Stimulated activated CD8-positive, alpha-beta memory T cell treated with anti-CD3 and anti-CD28 coated beads, Interleukin-7, amount 100 ng/mL, for 1 hour (primary cell): ENCODE measurements at places on chromosomes 4 and X.

DNA sequence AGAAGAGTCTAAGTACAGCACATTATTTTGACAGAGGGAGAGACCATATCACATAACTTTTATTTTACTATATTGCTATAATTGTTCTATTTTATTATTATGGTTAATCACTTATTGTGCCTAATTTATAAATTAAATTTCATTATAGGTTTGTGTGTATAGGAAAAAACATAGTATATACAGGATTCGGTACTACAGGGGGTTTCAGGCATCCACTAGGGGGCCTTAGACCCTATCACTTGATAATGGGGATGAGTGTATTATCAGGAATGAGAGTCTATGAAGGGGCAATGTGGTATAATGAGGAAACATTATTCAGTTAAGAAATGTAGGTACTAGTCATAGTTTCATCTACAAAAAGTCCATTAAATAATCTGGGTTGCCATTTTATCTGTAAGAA is 833.1 kb downstream of the C4orf33 start:
- DNase-seq: no peak

DNA sequence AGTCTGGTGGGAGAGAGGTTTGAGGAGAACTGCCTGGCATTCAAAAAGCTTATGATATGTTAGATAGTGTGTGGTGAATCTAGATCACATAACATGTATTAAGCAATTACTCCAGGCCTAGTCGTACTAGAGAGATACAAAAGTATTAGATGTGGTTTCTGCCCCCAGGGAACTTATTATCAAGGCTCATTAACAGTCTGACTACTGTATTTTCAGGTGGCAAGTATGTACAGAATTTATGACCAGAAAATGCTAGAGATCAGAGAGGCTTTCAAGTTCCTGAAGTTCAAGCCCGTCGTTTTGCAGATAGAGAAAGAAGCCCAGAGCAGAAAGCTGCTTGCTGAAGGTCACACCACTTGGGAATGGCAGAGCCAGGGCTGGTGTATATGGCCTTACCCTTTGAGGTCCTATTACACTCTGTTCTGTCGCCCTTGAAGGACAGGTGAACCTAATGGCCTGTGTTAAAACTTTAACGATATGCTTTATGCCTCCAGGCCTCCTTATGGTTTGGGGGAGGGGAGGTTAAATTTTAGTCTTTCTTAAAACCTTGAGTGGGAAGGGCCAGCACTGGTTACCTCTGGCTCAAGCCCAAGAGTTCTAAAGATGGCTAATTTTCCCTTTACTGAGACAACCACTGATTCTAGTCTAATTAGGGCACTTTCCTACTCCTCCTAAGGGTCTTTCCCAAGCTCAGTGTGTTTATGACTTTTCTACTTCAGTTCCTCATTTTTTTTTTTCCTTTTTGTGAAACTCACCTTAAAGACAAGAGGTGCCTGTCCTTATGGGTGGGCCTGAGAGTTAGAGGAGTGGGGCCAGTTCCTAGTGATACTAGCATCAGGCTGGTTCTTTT is 19.9 kb downstream of the TMEM164 start:
- no peak for DNase-seq

- no peak for DNase-seq
Observed at GRCh38 chr4:37970702-37971101, 10.5 kb downstream of the PTTG2 start.

- DNase-seq: no peak
Observed at GRCh38 chrX:69031181-69031580, 134.1 kb downstream of the PJA1 start.

DNA sequence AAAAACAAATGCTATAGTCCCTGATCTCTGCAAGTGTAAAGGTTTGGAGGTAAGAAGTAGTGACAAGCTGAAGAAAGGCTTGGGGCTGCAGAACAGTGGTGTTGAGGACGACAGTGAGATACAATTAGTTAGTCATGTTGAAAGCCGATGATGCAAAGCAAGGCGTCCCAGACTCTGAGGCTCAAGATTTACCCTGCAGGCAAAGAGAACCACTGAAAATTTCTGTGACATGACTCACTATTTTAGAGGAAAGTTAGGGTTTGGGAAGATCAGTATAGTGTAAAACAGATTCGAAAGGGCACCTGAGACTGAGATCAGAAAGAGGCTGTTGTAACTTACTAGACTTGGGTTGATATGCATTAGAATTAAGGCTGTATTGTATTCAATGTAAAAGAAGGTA is 281.3 kb upstream of the FTHL17 start:
- no peak for DNase-seq

DNA sequence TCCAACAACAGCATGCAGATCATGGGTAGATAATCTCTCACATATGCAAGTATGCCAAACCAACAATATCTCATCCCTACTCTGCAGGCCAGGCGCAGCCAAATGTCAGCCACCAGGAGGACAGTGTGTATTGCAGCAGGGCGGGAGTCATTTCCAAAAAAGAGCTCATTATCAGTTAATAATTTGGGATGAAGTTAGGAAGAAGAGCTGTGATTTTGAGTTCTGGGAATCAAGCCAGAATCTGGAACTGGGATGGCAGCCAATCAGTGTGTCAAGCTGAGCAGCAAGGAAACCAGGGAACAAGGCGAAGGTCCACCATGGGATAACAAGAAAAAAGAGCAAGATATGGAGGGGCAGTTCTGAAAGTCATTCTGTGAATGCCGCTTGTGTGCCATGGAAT is 88.2 kb upstream of the CAMK2D start:
- no peak for DNase-seq

DNA sequence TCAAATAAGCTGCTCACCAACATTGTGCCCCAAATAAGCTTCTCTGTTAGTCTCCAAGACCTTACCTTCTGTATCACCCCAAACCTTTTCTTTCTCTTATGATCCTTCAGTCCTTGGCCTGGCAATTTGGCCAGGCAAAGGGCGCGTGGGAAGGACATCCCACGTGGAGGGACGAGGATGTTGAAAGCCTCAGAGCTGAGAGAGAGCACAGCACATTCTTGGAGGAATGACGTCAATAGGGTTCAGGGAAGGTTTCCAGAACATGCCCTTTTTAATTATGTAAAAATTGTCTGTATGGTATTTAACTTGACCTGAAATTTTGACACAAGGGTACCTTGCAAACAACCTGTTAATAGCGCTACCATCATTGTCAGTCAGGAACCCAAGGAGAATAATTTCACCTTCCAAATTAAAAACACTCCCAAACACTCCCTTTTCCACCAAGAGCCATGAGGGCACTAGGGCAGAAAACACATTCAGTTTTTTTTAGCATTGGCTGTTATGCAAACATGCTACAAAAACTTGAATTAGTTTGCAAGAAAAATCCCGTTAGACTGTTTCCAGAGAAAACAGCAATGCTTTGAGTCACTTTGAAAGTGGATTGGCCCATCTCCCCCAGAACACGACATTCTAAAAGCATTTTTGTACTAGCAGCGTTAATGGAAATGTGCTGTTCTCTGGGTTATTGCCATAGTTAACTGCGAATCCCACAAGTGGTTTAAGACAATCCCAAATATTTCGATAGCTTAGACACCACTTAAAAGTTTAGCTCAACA is 183.2 kb upstream of the PUDP start:
- DNase-seq: no peak

- DNase-seq: no peak
Observed at GRCh38 chr4:52713456-52713937, 37.7 kb downstream of the ERVMER34-1 start.

- no peak for DNase-seq
Observed at GRCh38 chr4:48629458-48629857, 139.4 kb downstream of the ZAR1 start.

- DNase-seq: no peak
Observed at GRCh38 chrX:124342174-124342867, 4.0 kb upstream of the SH2D1A start.

GRCh38 chr4:126838941-126839679 is 793.6 kb upstream of the INTU start:
- DNase-seq: no peak

DNA sequence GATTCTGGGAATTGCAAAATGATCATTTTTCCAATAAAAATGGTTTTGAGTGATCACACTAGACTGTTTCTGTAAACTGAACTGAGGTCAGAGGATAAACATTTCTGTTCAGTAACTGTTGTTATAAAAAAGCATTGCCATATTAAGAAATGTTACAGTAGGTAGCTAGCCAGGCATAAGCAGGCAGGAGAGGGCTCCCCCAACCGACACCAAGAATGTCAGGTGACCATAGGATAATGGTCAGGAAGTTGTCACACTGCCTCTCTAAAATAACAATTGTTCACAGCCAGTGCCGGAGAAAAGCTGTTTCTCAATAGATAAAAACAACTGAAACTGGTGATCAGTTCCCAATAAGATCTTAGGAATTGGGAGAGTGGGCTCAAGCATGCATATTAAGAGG is 306.2 kb upstream of the SLIT2 start:
- no peak for DNase-seq

- DNase-seq: no peak
Observed at GRCh38 chr4:184317234-184317918, 99.7 kb upstream of the ENPP6 start.

DNA sequence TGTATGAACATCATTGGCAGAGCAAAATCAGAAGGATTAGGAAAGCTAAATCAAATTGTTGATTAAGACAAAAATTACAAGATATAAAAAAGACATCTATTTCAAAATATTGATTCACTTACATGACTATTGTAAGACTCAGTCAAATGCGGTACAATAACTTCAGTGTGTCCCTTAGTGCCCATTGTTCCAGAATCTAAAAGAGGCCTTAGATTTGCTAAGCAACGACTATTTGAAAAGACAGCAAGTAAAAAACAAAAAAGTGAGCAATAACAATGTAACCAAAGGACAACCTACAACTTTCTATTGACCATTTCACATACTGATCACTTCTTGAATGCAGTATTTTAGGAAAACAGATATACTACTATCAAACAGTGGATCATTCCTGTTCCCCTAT is 65.6 kb downstream of the UBA6 start:
- no peak for DNase-seq

DNA sequence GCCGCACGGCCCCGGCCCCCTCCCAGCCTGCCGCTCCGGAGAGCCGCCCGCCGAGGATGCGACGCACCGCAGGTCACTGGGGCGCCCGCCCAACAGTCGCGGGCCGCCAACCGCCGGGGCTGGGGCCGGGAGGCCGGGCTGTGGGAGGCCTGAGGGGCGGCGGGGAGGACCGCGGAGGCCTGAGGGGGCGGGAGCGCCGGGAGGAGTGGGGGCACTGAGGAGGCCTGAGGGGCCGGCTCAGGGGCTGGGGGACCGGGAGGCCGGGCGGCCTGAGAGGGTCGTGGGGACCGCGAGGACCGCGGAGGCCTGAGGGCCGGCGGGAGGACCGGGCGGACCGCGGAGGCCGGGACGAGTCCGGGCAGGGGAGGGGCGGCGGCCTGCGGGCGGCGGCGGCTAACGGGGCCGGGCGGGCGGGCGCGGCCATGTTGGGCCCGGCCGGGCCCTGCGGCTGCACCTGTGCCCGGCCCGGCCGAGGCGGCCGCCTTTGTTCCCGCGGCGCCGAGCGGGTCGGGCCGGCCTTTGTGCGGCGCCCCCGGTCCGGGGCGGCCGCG is 353 bp downstream of the NSD2 start:
- no peak for DNase-seq

GRCh38 chrX:78111140-78111931 is 7.3 kb downstream of the PGK1 start:
- no peak for DNase-seq

- DNase-seq: no peak
Observed at GRCh38 chr4:71004281-71004851, 10.9 kb downstream of the DCK start.

DNA sequence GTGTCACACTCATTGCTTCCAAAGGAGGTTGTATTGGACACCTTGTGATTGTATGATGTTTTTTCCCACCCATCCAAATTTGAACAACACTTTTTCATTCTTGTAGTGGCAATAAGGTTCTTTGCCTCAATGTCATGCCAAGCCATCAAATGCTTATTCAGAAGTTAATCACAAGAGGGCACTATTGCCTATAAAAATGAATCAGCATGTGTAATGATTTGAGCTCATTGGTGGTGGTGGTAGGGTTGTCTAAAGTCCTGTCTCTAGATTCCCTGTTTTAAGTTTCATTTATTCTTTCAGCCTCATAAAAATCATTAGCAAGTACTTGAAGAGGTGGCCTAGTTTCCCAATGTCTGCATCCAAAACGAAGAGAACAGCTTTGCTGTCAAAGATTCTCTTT is 37.0 kb downstream of the IRS4 start:
- DNase-seq: no peak
